ENCODE measurements at places on chromosomes 12 and 14.

DNA sequence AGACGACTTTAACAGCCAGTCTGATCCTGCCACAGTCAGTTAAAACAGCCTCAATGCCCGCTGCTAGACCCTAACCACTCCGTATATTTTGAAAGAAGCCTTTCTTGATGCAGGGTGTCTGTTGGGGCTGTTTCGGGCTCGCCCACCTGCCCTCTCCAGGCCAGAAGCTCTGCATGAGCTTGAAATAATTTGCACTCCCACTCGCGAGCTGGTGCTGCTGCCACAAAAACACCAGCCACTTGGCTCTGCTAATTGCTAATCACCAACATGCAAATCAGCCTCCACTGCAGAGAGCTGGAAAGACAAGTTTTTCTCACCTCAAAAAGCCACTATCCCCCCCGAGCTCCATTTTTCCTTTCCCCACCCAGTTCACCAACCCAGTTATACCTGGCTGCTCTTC lies 15.5 kb downstream of the BAZ2A start:
- no peak for DNase-seq

DNA sequence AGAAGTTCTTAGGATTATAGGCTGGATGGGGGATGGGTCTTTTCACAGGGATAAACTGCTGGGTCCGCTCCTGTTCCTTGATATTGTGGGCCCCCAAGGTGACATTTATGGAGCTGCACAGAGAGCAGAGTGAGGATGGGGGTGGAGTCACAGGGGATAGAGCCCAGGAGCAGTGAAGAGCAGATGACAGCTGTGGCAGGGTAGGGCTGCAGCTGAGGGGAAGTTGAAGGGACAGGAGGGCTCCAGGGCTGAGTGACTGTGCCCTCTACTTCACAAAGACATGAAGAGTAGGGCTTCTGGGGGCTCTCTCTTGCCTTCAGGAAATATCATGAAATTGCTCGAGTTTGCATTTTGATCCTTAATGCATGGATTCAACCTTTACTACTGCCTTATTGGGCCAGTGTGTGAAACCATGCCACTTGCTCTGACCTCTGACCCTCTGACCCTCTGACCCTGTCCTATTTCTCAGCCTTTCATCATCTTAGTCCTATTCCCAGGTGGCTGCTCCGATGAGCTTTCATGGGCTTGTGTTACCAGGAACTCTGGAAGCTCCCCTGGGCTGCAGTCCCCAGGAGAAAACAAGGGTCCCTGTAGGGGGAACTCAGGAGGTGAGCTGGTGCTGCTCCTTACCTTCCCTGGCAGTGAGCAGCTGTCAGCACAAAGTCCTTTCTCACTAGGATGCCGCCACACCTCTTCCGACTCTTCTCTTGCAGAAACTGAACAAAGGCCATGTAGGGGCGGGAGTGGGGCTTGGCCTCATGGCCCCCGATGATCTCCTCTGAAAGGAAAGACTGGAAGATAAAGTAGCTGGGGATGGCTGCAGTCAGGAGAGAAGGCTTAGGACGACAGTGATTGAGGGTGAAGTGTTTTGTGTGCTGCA lies 1.6 kb downstream of the GZMH start:
- no peak for DNase-seq

- no peak for DNase-seq
These were observed 105.8 kb downstream of the TGFB3 start for GRCh38 chr14:75875958-75876357.

GRCh38 chr12:71980538-71980937 lies 41.9 kb downstream of the TPH2 start:
- no peak for DNase-seq

- no peak for DNase-seq
These were observed 70.2 kb downstream of the LLPH start for GRCh38 chr12:66060163-66060907.

DNA sequence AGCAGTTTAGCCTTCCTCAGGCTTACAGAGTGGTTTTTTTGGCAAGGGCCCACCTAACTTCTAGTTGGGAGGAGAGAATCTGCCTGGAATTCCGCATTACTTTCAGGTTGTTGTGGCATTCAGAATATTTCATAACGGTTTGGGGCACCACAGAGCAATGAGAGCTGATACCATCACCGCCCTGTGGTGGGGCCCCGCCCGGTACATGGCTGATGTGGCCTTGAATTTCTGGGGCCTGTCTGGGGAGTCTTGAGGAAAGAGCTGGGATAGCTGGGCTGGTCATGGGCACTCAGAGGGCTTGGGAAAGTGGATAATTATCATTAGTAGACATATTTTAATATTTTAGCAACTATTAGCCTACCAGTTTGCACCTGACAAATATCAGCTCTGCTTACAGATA lies 4.2 kb downstream of the TESPA1 start:
- no peak for DNase-seq

GRCh38 chr14:77407158-77407557 lies 16.2 kb downstream of the NOXRED1 start:
- DNase-seq: no peak

DNA sequence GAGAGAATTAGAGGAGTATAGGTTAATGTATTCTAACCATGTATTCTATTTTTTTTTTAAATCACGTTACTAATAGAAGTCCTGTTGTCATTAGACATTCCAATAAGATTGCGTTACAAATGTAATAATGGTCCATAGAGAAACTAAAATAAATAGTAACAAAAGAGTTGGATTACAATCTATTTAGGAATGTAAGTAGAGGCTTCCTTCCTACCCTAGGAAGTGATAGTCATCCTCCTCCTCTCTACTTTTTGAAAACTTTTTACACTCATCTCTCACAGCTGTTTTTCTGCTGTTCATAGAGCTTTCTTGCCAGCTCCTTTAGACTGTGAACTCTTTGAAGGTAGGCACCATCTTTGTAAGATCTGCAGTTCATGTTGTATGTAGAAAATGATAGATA lies 23.6 kb downstream of the TRHDE start:
- DNase-seq: no peak

- peak; percentile 25 for DNase-seq
These were observed 70.6 kb upstream of the ACTN1 start for GRCh38 chr14:69049675-69050074.

DNA sequence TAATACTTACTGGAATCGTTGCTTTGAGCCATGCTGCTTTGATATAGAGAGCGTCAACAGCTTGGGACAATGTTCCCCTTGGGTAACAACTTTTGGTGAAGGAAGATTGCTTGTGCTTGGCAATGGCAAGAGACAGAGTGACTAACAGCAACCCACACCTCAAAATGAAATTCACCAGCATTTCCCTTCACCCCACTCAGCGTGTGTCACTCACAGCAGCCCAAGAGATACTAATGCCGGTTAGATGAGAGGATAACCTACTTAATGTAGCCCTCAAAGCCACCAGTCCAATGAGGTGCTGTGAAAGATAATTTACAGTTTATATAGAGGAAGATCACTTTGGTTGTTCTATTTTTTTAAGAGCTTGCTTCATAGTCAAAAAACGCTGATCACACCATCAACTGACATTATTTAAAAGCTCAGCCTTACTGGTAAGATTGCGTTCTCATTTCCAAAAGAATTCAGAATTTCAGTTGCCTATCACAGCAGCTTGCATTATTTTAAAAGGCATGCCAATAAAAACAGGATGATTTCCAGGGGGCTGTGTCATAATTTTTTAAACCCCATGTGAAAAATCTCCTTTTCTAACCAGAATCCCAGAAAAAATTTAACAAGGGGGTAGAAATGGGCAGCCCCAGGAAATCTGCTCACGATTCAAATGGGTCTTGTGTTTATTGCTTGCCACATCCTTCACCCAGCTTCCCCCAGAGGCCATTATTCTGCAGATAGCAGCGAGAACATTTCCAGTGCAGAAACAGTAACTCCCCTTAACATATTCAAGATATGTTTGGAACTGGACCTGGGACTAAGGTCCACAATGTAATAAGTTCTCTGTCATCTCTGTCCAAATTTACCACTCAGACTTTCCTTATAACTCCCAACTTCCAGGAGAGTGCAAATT lies at the start of gene IL26:
IL26 (minus strand) TSS at position 235 of the 901 bp plus-strand sequence; CDS start at position 181, 54 bp downstream.
- no peak for DNase-seq

DNA sequence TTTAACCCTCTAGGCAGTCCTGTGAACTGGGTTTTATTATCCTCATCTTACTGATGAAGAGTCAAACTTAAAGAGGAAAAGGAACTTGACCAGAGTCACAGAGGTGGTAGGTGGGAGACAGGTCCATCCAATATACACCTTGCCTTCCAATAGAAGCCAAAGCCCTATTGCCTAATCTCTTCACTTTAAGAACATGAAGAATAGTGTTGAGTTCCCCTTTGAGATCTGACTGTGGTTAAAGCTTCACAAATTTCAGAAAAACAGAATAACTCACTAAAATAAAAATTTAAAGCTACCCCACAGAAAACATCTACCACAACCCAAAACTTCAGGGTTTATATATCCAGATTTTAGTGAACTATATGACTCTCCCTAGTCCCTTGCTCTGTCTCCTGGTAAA lies 115.4 kb downstream of the ETV6 start:
- DNase-seq: no peak

- DNase-seq: no peak
These were observed 68.9 kb downstream of the ESR2 start for GRCh38 chr14:64225151-64225757.

- no peak for DNase-seq
These were observed 174.0 kb upstream of the ARHGAP5 start for GRCh38 chr14:31902945-31903646.
